ENCODE measurements at places on chromosomes 11 and 22.
A peak's percentile ranks its signal among the peaks of the same experiment; 100 is the strongest.

DNA sequence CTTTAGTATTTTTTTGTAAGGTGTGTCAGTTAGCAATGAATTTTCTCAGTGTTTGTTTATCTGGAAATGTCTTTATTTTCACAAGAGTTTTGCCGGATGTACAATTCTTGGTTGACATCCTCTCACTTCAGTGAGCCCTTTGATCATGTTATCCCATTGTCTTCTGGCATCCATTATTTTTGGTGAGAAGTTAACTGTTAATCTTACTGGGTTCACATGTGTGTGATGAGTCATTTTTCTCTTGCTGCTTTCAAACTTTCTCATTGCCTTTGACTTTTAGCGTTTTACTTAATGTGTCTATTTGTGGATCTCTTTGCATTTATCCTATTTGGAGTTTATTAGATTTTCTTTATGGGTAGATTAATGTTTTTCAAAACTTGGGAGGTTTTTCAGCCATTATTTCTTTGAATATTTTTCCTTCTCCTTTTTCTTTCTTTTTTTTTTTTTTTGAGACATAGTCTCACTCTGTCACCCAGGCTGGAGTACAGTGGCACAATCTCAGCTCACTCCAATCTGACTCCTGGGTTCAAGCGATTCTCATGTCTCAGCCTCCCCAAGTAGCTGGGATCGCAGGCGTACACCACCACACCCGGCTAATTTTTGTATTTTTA lies 100.5 kb upstream of the RRM1 start:
- DNase-seq = no peak

- DNase-seq = no peak
Measured at GRCh38 chr11:101738452-101738851, 154.6 kb upstream of the TRPC6 start.

DNA sequence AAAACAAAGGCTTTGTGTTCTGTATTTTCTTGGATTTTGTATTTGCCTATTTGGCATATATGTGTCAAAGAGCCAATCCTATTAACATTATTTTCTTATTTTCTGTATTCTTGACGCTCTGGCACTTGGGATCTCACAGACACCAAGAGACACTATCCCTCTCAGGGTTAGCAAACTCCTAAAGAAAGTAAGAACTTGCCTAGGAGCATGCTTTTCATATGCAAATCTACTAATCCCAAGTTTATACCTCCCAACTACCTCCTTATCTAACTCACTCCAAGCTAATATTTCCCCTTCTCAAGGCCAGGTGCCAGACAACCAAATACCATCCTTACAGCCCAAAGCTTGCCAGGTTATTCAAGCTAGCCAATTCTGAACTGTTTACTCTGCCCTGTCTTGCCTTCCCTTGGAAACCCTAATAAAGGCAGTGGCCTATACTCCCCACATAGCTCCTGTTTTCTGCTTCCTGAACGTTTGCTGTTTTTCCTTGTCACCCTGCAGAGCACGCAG lies 455.4 kb upstream of the ANO3 start:
- no peak for DNase-seq

- DNase-seq = no peak
Measured at GRCh38 chr11:102276362-102276761, 40.9 kb upstream of the BIRC3 start.

DNA sequence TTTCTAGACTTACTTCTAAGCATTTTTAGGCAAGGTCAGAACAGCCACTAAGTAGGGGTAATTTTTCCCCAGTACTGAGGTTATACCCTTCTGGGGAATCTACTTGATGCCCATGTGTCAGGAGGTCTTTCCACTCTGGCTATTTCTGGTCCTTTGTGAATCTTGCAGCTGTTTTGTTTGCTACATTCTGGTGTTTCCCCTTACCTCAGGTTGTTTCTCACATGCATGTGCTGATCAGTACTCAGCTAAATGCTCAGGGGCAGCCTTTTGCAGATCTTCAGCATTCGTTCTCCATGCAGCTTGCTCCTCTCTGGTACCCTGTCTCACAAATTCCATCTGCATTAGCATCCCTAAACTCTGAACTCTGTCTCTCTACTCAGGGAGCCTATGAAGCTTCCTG lies 303.6 kb downstream of the SOX6 start:
- no peak for DNase-seq

GRCh38 chr11:66326261-66327111 lies 9.6 kb upstream of the CD248 start:
- no peak for DNase-seq

DNA sequence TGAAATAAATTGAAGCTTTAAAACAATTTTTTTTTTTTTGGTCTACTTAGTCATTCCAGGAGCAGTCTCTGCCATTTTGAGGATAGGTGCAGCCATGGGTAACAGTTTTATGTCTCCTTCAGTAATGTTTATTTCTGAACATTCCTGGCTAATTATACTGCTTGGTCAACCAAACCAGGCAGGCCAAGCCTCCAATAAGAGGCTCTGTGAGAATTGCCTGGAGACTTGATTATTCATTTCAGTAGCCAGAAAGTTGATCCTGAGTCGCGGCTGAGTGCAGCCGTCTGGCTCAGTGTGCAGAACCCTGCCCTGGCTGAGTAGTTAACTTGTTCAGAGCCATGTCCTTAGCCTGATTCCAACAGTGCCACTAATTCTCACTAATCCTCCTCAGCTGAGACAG lies 364.0 kb upstream of the FAT3 start:
- peak; percentile 37 for DNase-seq

DNA sequence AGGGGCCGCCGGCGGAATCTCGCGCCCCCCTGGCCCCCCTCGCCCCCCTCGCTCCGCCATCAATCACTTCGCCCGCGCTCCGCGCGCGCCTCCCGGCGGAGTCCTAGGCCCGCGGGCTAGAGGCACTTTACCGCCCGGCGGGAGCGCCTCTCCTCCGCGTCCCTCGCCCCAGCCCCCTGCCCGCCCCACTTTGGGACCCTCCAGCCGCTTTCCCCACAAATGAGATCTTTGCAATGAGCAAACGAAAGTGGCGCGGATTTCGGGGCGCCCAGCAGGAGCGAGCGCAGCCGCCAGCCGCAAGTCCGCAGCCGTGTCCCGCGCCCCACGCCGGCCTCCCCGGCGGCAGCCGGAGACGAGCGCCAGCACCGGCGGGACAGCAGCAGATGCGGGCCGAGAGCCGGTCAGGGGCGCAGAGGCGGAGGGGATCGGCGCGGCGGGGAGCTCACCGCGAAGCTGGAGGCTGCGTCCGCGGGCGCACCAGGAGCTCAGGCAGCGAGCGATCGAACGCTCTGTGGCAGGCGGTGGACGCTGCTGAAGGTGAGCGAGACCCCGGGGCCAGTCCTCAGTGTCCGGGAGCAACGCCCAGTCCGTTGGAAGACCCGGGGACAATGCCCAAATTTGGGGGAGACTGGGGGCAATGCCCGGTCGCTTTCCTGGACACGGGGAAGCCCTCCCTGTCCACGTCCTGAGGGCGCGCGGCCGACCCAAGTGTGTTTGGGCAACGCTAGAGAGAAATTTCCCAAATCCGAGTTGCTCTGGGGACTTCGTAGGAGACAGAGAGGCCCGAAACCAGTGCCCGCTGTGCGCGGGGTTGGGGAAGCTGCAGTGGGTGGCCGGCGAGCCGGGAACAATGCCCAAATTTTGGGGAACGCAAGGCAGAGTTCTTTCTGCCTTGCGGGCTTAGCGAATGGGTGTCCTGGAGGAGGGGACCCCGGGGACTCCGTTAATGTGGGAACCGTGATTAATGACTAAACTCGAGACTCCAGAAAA lies 1.5 kb upstream of the IGF2 start:
- DNase-seq = peak; percentile 55

DNA sequence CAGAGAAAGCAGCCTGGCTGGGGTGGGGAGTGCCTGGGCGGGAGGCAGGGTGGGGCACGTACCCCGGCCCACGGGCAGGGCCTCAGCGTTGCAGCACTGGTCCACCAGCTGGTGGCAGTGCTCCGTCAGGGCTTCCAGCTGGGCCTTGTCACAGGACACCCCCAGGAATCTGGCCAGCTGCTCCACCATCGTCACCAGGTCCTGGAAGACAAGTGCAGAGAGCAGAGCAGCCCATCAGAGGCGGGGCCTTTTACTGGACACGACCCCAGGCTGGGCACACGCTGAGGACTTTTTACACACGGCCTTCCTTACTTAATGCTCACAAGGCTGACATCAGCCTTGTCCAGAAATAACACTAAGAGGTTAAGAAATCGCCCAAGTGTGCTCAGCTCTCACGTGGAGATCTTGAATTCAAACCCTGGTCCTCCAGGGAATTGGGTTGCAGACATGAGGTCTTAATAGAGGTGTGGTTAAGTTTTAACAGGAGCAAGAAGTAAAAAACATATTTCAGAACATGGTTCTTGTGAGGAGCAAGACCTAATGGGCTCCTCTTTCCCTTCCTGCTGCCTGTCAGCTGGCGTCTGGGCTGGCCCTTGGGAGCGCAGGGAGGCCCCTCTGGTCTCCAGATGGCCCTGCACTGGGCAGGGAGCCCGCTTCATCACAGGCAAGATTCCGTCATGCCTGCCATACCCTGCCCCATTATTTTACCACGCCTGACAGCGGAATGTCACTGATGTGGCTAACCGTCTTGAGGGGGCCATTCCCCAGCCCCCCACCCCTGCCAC lies 17.1 kb upstream of the EFCAB6 start:
- peak; percentile 89 for DNase-seq

GRCh38 chr11:87076874-87077429 lies 39.2 kb downstream of the TMEM135 start:
- no peak for DNase-seq

GRCh38 chr22:20578192-20578591 lies 70.8 kb downstream of the MED15 start:
- no peak for DNase-seq

DNA sequence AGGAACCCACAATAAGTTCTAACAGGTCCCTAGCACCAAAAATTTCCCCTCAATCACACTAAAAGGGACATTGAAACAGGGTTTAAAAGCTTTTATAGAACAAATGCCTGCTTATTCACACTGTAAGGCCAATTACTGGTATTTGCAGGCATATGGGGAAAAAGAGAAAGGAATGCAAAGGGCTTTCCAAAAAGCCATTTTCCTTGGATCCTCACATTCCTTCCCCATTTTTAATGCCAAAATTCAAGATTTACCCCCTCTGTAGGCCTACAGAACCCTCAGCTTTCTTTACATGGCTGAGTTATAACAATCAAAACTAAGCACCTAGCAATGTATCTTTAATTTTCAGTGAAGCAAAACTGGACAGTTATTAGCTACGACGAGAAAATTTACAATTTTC lies 102.0 kb downstream of the SBF2 start:
- DNase-seq = no peak

GRCh38 chr22:46052801-46053562 lies 76.0 kb upstream of the WNT7B start:
- DNase-seq = peak; percentile 49

DNA sequence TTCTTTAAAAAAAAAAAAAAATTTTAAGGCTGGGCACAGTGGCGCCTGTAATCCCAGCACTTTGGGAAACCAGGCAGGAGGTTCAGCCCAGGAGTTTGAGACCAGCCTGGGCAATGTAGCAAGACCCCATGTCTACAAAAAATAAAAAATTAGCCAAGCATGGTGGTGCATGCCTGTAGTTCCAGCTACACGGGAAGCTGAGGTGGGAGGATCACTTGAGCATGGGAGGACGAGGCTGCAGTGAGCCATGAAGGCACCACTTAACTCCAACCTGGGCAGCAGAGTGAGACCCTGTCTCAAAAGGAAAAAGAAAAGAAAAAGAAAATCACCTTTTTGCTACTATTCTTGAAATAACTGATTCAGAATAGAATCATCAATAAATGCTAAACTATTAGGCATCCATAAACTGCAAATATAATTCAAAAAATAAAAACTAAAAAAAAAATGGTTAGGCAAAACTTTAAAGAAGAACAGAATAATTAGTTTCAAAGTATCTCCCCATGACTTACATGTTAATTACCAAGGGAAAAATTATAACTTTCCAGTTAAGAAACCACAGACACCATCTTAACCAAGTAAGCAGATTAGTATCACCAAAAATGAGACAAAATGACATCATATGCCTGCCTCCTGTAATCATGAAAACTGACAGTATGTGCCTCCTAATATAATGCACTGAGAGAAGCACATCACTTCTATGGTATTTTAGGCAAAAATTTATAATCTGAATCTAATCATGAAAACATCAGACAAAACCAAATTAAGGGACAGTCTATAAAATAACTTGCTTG lies 63.6 kb downstream of the DENND5A start:
- DNase-seq = no peak

DNA sequence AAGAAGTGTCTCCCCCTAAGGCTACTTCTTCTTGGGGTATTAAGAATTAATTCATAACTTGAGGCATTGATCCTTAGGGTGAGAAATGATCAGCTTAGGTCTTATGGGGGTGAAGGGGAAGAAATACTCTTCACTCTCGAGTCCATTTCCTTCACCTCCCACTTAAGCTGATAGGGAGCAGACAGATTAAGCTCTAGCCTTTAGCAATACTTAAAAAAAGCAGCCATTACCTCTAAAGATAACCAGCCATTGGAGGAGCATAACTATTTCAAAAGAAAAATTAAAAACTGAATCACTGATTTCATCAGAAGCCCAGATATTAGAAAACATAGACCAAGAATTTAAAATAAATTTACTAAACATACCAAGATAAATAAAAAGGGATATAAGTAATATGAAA lies 60.5 kb downstream of the ENTHD1 start:
- DNase-seq = no peak

- DNase-seq = no peak
Measured at GRCh38 chr22:19341500-19341899, 50.0 kb upstream of the CLTCL1 start.

- no peak for DNase-seq
Measured at GRCh38 chr11:99676292-99676691, 655.5 kb downstream of the CNTN5 start.

GRCh38 chr11:76696756-76697155 lies 26.2 kb upstream of the LRRC32 start:
- DNase-seq = no peak

- peak; percentile 42 for DNase-seq
Measured at GRCh38 chr11:8342821-8343681, 79.4 kb upstream of the LMO1 start.

GRCh38 chr11:78420796-78421209 lies 3.2 kb upstream of the GAB2 start:
- peak; percentile 88 for DNase-seq

GRCh38 chr11:90700789-90701439 lies 478.1 kb upstream of the CHORDC1 start:
- DNase-seq = no peak

DNA sequence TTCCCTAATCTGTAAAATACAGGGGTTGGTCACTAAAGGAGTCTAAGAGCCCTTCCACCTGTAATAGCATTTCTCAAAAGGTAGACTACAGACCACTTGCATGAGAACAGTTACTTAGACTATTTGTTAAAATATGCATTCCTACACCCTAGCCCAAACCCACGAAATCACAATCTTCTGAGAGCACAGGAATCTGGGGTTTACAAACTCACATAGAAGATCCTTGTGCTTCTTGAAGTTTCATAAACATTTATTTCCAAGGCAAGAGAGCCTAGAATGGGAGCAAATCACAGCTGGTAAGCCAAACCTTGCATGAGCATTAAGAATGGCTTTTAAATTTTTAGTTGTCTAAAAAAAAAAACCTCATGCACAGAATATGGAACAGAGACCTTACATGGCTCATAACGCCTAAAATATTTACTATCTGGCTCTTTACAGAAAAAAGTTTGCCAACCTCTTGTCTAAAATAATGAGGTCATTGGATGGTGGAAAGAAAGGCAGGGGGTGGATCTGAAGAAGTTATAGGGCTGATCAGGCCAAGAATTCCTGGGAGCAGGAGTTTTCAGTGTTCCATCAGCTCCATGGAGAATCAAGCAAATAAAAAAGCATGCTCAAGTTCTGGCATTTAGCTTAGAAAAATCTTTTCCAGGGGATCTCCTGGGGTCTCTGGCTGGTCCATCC lies 133.4 kb downstream of the CCDC34 start:
- no peak for DNase-seq

GRCh38 chr11:1921574-1922141 lies 2.2 kb downstream of the TNNT3 start:
- no peak for DNase-seq

Data from BE2C (cell line).